ENCODE measurements at places on chromosomes 6 and 20.

DNA sequence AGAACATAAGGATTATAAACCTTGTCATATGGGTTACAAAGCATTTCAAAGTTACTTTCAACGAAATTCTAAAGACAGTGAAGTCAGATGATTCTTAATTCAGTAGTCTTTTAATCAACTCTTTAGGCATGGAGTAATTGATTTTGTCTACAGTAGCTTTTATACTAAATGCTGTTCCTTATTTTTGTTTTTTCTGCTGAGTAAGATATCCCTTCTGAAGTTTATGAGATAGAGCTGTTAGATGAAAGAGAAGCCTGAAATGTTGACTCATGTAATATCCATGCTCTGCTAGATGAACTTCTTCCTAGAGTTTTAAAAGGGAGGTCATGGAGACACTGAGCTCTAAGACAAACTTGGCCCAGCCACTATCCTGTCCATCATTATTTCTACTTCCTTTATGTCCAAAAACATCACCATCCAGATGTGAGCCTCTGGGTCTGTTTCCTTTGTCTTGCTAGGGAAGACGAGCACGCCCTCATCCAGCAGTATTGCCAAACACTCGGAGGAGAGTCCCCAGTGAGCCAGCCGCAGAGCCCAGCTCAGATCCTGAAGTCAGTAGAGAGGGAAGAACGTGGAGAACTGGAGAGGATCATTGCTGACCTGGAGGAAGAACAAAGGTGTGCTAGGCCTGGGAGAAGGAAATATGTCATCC lies 550.3 kb downstream of the UTRN start:
- H3K27ac ChIP-seq = no peak overlapping the region
- H3K4me3 ChIP-seq = no peak overlapping the region
- peaks cover 78% of the 10 kb centered on the region for H3K36me3 ChIP-seq
- no peak for DNase-seq
- H3K27me3 ChIP-seq = no peaks in the 10 kb centered on the region

GRCh38 chr20:50323209-50323608 lies 132.6 kb downstream of the CEBPB start:
- H3K4me3 ChIP-seq = no peak overlapping the region
- H3K27me3 ChIP-seq = no peaks in the 10 kb centered on the region
- peaks cover 28% of the 10 kb centered on the region for H3K4me1 ChIP-seq

DNA sequence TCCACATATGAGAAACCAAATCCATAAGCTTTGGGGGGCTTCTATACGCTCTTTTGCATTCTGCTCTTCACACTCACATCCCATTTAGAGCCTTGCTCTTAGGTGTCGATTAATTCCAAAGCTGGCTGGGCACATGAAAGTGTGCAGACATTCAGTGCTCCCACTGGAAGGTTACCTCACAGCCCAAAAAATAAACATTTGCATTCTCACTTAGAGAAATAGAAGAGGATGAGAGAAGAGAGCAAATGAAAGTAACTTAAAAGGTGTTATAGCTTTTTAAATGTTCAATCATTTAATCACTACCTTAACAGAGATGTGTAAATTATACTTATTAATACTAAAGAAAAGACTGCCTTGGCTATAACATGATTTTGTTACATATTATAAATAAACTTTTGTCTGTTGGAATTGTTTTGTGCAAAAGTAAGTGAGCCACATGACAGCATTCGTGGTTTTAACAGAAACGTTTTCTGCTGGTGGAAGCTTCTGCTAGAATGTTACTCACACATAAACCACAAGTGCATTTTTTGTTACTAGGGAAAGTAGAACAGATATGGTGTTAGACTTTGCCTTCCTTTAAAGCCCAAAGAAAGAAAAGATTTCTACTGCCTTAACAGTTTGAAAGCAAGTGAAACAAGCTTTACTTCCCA lies 116.7 kb downstream of the SIM1 start:
- no peak overlapping the region for H3K4me3 ChIP-seq
- DNase-seq = no peak
- peaks cover 45% of the 10 kb centered on the region for H3K4me1 ChIP-seq
- H3K27me3 ChIP-seq = no peaks in the 10 kb centered on the region

GRCh38 chr6:18206591-18206990 lies 51.4 kb downstream of the KDM1B start:
- H3K36me3 ChIP-seq = peaks cover 12% of the 10 kb centered on the region
- H3K4me3 ChIP-seq = no peak overlapping the region
- no peak for DNase-seq
- H3K27ac ChIP-seq = no peak overlapping the region
- no peaks in the 10 kb centered on the region for H3K27me3 ChIP-seq

DNA sequence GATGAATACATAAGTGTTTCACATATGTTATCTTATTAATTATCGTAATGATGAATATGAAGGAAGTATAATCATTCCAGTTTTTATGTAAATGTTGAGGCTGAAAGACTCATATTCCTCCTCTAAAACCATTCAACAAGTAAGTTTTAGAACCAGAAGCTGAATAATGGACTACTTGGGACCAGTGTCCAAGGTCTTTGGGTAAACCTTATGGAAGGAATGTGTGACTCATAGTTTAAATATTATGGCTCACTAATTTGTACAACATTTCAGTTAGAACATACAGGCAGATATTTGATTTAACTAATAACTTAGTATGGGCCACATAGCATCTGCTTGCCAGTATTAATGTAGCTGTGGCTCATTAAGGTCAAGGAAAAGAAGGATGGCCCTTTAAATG lies 209.6 kb downstream of the TFAP2B start:
- H3K27me3 ChIP-seq = no peaks in the 10 kb centered on the region
- no peak overlapping the region for H3K27ac ChIP-seq
- no peak overlapping the region for H3K4me3 ChIP-seq
- peaks cover 9% of the 10 kb centered on the region for H3K4me1 ChIP-seq

- H3K4me1 ChIP-seq = no peaks in the 10 kb centered on the region
- no peaks in the 10 kb centered on the region for H3K27me3 ChIP-seq
- no peak overlapping the region for H3K27ac ChIP-seq
- DNase-seq = no peak
- no peaks in the 10 kb centered on the region for H3K36me3 ChIP-seq
These were observed 76.3 kb downstream of the BTBD3 start for GRCh38 chr20:11993886-11994461.

GRCh38 chr6:116695401-116695800 lies 14.4 kb downstream of the KPNA5 start:
- no peak for DNase-seq
- H3K27me3 ChIP-seq = no peaks in the 10 kb centered on the region
- H3K4me3 ChIP-seq = no peak overlapping the region
- H3K4me1 ChIP-seq = no peaks in the 10 kb centered on the region
- no peak overlapping the region for H3K27ac ChIP-seq

- H3K36me3 ChIP-seq = no peaks in the 10 kb centered on the region
- H3K4me3 ChIP-seq = no peak overlapping the region
- H3K4me1 ChIP-seq = no peaks in the 10 kb centered on the region
- DNase-seq = no peak
- no peaks in the 10 kb centered on the region for H3K27me3 ChIP-seq
These were observed 4.2 kb upstream of the NCR3 start for GRCh38 chr6:31597006-31597405.

DNA sequence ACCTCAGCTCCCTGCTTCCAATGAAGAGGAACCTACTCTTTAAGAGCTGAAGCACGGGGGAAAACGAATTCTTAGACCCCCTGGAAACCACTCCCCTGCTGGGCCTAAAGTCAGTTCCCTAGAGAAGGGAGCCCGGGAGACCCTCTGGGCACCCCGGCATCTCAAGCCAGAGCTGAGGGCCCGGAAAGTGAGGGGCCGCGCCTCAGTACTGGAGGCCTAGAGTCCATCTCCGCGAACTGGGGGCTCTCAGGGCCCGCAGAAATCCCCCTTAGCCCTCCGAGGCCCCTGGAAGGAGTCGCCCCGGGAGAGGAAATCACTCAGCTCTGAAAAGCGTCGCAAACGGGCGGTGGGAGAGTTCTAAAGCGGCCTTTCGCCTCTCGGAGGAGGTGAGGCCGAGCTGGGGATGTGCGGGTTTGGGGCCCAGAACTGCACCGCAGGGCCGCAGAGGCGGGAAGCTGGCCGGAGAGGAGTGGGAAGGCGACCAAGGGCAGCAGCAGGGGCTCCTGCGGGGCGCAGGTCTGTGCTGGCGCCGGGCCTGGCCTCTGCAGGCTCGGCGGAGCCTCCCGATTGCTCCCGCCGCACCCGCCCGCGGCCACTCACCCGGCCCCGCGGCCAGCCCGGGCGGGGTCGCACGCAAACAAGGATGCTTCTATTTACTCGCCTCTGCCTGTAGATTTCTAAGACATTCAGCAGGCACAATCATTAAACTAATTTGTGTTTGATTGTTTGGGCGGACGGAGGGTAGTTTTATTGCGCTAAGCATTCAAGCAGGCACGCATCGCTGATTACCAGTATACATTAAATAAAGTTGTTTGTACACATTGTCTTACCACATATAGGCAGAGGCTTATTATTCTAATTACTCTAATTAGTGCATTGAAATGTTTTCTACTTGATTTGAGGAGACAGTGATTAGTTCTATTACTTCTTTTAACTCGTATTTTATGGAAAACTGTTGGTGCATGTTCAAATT lies 9.2 kb downstream of the POU3F2 start:
- H3K4me3 ChIP-seq = no peak overlapping the region
- H3K36me3 ChIP-seq = no peaks in the 10 kb centered on the region
- H3K27ac ChIP-seq = no peak overlapping the region
- peaks cover 21% of the 10 kb centered on the region for H3K4me1 ChIP-seq

DNA sequence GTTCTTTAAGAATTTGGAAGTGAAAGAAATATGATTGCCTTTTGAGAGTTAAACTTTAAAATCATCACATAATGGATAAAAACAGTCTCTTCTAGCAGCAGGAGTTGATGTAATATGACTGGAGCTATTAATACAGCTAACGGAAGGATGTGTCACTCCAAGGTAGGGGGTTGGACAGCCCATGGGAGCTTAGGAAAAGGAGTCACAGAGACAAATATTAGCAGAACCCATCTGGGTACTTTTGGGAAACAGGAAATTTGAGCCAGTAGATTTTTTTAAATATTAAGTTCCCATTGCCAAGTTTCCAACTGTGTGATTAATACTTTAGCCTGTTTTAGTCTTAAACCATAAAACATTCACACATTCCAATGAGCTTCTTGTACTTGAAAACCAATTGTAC lies 164.7 kb upstream of the RIMS1 start:
- H3K4me3 ChIP-seq = no peak overlapping the region
- H3K27me3 ChIP-seq = no peaks in the 10 kb centered on the region
- H3K27ac ChIP-seq = peak overlapping the region; percentile 73
- no peaks in the 10 kb centered on the region for H3K36me3 ChIP-seq

DNA sequence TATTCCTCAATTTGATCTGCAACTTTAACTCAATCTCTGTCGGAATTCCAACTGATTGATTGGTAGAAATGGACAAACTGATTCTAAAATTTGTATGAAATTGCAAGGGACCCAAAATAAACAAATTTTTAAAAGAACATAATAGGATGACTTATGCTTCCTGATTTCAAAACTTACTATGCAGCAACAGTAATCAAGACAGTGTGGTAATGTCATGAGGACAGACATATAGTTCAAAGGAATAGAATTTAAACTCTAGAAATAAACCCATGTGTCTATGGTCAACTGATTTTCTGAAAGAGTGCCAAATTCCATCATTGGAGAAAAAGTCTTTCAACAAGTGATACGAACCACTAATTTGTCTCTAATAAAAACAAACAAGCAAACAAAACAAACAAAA lies 1320.1 kb upstream of the GJE1 start:
- no peaks in the 10 kb centered on the region for H3K36me3 ChIP-seq
- no peak for DNase-seq
- no peak overlapping the region for H3K4me3 ChIP-seq

DNA sequence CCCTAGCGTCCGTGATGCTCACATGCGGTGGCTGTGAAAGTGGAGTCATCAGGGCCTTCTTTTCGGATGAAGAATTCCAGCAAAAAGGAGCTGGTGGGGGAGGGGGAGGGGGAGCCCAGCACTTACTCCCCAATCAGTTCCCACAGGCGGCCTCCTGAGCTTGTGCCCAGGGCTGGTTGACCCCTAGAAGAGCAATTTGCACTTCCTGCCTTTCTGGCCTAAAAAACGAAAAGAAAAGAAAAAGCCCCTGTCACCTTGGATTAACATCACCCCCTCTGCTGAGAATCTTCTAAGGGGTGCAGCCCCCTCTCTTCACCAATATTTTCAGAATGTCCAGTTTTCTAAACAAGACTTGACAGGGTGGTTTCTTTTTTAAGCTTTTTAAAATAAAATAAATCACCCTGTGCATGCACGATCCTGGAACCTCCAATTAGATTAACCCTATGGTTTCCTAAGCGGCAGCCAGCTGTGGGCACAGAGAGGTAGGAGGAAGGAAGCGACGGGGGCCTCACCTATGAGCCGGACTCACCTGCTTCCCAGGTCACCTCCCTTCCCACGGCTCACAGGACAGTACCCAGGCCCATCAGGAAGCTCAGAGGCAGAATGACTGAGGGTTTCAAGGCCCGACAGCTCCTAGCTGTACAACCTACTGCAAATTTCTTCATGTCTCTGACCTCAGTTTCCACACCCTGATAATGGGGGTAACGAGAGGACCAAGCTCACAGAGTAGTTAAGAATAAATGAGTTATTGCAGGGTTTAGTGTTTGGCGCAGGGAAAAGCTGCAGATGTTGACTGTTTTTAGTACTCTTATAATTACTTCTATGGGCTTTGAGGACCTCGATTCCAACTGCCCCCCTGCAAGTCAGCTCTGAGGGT lies 10.5 kb upstream of the TGM2 start:
- H3K27ac ChIP-seq = no peak overlapping the region
- H3K27me3 ChIP-seq = no peaks in the 10 kb centered on the region
- no peak for DNase-seq

- no peak overlapping the region for H3K4me3 ChIP-seq
- no peaks in the 10 kb centered on the region for H3K36me3 ChIP-seq
- DNase-seq = no peak
- no peak overlapping the region for H3K27ac ChIP-seq
These were observed 26.2 kb downstream of the CTCFL start for GRCh38 chr20:57498425-57499400.

DNA sequence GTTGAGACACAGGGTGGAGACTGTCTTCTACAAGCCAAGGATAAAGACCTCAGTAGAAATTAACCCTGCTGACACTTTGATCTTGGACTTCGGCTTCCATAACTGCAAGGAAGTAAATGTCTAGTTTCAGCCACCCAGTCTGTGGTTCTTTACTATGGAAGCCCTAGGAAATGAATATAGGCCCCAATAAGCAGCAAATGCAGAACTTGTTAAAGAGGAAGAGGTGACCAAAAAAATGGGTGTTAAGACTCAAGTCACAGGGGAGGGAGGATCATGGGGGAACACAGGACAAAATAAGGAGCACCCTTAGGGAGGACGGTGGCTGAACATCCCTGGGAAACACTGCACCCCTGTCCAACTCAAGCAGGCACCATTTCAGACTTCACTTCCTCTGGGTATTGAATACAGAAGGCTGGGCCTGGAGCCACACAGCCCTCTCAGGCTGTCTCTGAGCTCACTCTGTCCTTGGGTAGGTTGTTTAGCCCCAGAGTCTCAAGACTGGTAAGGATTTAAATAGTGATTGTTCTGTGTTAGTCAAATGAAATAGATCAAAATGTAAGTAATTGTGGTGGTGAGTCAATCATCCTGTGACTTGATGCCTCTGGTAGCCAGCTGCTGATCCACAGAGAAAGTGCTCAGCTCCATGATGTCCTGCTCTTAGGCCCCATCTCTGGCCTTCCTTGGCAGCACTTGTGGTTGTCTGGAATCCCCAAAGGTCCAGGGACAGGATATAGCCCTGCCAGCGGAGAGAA lies 30.5 kb upstream of the SIRPD start:
- no peak overlapping the region for H3K27ac ChIP-seq
- DNase-seq = no peak
- no peak overlapping the region for H3K4me3 ChIP-seq
- H3K4me1 ChIP-seq = no peaks in the 10 kb centered on the region
- H3K27me3 ChIP-seq = no peaks in the 10 kb centered on the region
- H3K36me3 ChIP-seq = no peaks in the 10 kb centered on the region

GRCh38 chr20:57306747-57307146 lies 22.9 kb upstream of the SPO11 start:
- no peak for DNase-seq
- no peak overlapping the region for H3K4me3 ChIP-seq
- peaks cover 30% of the 10 kb centered on the region for H3K27me3 ChIP-seq
- no peaks in the 10 kb centered on the region for H3K36me3 ChIP-seq
